ENCODE measurements at places on chromosomes 16 and 17.

- no peak for DNase-seq
Measured at GRCh38 chr16:59905131-59905530, 1171.0 kb upstream of the GOT2 start.

GRCh38 chr16:1159325-1159972 is 6.5 kb downstream of the CACNA1H start:
- DNase-seq, result no peak

- DNase-seq, result no peak
Measured at GRCh38 chr17:80225230-80225629, 5.0 kb downstream of the SLC26A11 start.

DNA sequence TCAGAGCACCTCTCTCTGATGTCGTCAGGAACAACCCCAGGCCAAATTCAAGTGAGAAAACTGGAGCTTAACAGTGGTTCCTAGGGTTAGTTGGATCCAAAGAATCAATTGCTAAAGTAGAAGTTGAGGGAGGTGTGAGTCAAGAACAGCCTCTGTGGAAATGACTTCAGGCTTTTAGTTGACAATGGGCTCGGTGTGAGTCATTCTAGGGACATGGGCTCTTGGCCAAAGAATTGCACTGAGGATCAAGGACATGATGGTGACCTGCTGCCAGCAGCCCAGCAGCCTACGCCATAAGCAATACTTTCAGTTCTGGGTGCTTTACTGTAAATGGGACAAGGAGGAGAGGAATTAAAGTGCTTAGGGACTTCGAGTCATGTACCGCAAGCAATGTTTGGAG is 32.1 kb upstream of the SMURF2 start:
- no peak for DNase-seq
